Activated naive CD8-positive, alpha-beta T cell treated with anti-CD3 and anti-CD28 coated beads, Interleukin-2, amount 10 ng/mL, durations not matched to agents 7 days and 5 days (primary cell): ENCODE measurements at places on chromosomes 12 and 14.
A peak's percentile ranks its signal among the peaks of the same experiment; 100 is the strongest.

- DNase-seq = no peak
Measured at GRCh38 chr12:97482143-97482693, 19.6 kb downstream of the RMST start.

DNA sequence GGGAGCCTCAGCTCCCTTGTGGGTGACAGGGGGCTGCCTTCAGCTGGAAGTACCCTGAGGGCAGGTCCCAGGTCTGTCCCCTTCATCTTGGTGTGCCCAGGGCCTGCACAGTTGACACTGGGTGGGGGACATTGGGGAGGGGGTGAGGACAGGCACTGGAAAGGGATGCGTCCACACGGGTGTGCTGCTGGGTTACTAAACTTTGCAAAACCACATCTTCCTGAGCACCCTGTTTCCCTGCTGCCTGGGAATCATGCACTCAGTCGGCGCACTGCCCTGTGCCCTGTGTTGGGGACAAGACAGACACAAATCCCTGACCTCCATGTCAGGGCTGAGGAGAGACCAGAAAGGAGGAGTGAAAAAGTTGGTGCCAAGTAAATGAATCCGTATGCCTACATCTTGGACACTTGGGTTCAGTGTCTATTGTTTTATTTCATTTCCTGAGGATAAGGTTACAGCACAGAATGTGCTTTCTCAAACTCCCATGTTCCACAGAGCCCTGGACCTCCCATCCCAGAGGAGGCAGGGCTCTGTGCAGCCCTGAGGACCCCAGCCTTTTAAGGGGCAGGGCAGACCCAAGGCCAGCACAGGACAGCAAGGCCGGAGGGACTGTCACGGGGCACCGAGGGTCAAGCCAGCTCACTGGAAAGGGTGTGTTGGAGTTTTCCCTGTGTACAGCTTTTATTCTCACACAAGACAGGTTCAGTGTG lies 2.9 kb upstream of the SLC25A29 start:
- DNase-seq = no peak

DNA sequence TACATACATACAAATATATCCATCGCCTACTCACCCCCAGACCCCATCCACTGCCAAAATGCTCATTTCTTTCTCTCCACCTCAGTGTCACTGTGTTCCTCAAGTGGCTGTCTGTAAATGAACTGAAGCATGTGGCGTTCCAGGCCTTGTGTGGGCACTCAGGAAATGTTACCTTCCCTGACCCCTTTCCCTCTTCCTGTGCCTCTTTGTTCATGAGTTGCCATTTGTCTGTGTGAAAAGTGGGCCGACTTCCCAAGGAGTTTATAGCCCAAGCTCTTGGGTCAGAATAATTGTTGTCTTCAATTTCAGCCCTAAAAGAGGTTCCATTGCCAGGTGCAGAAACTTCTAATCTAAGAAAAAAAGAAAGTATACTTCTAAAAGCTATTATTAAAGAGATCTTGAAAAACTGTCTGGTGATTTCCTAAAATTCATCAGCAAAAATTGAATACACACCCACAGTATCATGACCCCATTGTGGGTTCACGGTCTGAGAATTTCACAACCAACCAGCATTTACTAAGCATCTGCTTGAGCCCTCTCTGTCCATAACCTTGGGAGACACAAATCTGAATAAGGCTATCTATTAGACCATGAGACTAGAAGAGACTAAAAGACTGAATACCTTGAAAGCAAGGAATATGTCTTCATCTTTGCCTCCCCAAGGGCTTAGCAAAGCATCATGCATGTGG lies 201.4 kb upstream of the EEA1 start:
- DNase-seq = no peak

- DNase-seq = no peak
Measured at GRCh38 chr12:78177298-78177697, 346.6 kb downstream of the NAV3 start.

GRCh38 chr12:120072472-120073249 lies 43.9 kb downstream of the RAB35 start:
- DNase-seq = no peak

- no peak for DNase-seq
Measured at GRCh38 chr12:96445691-96446583, 43.4 kb upstream of the CFAP54 start.

DNA sequence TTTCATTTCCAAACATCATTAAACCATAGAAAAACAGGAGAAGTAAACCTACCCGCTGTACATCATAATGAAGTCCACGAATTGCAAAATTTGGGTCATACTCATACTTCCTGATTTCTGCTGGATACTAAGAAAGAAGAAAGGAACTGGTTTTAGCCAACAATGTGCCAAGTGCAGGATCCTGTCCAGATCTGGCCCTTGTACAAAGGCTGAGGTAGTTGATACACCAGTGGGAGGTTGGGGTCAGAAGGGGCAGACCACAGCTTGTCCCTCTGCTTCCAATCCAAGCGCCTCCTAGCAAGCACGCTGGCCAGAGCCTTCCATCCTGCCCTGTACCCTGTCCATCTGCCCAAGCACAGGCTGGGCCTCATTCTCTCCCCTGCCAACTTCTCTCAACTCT lies 34.2 kb downstream of the NT5DC3 start:
- DNase-seq = no peak

DNA sequence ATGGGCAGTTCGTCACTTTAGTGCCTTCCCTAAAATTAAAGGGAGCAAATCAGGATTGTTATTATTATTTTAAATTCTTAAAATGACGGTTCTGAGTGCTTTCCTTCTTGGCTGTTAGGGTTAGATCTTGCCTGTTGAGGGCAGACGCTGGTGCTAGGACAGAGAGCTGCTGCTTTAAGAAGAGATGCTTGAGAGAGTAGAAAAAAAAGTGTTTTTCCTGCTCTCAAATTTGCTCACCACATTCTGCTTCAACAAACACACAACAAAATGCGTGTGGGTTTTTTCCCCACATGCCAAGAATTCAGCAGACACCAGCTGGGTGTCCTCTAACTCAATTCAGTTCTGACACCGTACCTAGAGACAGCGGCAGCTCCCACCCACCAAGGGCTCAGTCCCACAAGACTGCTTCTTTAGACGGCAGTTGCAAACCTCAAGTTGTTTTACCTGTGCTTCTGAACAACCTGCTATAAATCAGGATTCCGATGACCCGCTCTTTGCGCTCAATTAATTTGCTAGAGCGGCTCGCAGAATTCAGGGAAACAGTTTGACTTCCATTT lies 75.8 kb upstream of the RIN3 start:
- no peak for DNase-seq

GRCh38 chr14:53954551-53955228 lies 1.9 kb downstream of the BMP4 start:
- peak; percentile 41 for DNase-seq

DNA sequence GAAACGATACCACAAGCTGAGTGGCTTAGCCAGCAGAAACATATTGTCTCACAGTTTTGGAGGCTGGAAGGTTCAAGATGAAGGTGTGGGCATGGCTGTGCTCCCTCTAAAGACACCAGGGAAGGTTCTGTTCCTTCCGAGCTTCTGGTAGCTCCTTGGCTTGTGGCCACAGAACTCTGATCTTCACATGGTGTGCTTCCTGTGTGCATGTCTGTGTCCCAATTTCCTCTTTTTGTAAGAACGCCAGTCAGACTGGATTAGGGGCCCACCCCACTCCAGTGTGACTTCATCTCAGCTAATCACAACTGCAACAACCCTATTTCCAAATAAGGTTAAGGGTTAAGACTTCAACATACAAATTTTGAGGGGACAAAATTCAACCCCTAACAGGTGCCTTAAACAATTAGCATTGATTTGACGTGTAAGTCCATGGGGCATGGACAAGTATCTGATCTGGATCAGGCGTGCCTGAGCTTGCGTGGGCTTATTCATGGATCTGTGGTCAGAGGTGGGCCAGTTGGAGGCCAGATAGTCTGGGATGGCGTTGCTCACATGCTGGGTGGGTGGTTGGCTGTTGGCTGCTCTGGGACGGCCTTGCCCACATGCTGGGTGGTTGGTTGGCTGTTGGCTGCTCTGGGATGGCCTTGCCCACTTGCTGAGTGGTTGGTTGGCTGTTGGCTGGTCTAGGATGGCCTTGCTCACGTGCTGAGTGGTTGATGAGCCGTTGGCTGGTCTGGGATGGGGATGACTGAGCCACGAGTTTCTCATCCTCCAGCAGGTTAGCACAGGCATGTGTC lies 88.5 kb downstream of the LGMN start:
- no peak for DNase-seq

DNA sequence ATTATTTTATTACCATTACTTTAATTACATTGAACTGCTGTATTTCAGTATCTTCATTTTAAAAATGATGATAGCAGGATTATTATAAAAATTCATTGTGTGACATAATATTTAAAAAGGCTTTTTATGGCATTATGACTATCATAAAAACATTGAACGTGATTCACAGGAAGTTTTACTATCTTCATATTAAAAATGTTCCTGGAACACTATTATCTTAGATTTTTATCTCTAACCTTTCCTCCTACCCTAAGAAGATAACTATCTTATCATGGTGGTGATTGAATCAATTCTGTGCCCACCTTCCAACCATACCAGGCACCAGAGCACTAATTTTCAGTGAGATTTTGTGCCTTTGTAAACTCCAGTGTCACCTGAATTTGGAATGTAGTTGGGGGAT lies 16.2 kb downstream of the LRRC9 start:
- no peak for DNase-seq

DNA sequence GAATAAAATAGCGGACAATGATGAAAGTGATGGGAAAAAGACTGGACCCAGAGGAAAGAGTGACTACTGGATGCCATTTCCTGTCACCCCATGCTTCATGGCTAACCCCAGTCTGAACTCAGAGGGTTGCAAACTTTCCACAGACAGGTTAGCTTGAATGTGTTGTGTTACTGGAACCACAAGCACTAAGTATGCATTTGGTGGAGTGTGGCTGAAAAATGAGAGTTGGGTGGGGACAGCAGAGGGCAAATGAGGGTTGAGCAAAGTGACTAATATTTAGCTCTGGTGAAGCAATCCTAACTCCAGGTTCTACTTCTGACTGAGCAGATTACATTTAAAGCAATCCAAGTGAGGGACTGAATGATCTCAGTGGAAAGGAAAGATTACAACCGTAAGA lies 1.6 kb downstream of the SLC16A7 start:
- DNase-seq = peak; percentile 41

DNA sequence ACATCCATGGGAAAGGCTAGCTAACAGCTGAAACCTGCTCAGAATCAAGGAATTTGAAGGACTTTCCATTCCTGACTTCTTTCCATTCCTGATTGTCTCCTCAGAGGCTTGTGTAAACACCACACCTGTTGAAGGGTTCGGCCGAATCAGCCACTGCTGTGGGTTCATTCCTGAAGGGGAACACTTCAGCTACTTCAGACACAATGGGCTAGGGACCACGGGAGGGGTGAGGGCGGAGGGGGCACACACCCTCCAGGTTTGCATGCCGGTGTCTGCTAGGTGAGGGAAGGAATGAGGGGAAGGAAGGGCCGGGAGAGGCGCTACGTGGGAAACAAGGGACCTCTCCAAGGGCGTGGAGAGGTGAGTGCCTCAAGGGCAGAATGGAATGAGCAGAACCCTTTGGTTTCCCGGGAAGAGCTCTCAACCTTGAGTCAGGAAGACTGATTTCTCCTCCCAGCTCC lies 1.3 kb downstream of the GPRC5A start:
- no peak for DNase-seq

- no peak for DNase-seq
Measured at GRCh38 chr14:76413106-76413961, 37.4 kb downstream of the ESRRB start.

DNA sequence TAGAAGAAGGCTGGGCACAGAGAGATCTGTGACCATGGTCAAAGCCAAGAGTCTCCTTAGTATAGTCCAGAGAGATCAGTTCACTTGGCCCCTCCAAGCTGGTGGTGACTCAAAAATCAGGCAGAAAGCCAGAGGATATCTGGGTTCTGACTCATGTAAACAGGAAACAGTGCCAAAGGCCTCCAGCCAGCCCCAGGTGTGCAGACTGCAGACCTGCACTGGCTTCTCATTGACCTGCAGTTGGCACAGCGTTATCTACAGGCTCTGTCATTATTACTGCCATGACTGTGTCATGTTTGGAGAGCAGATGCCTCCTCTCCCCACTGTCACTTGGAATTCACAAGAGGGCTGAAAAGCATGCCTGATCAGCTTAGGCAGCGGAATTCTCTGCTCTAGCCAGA lies 295.7 kb upstream of the PRKD1 start:
- no peak for DNase-seq

- no peak for DNase-seq
Measured at GRCh38 chr12:2294651-2295475, 242.1 kb downstream of the CACNA1C start.

DNA sequence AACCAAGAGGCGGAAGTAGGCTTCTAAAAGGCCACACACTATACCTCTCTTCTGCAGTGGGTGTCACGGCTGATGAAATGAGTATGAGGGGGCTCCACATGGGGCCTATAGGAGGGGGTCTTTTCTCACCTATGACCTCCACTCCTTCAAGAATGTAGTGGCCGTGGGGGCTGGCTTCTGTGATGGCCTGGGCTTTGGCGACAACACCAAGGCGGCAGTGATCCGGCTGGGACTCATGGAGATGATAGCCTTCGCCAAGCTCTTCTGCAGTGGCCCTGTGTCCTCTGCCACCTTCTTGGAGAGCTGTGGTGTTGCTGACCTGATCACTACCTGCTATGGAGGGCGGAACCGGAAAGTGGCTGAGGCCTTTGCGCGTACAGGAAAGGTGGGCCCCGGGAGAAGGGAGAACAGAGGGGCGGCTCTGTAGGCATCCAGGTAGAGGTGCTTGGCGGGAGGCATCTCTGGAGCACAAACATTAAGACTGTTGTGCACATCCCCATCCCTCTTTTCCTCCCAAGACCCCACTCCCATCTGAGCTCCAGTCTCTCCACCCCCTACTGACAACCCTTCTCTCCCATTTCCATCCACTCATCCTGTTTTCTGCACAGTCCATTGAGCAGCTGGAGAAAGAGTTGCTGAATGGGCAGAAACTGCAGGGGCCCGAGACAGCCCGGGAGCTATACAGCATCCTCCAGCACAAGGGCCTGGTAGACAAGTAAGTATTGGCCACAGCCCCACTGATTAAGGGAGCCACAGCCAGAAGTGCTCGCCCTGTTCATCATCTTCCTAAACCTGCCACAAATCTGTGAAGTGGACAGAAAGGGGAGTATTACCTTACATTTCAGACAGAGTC lies 3.8 kb downstream of the GPD1 start:
- no peak for DNase-seq

- no peak for DNase-seq
Measured at GRCh38 chr12:4036671-4037271, 163.6 kb upstream of the PARP11 start.

DNA sequence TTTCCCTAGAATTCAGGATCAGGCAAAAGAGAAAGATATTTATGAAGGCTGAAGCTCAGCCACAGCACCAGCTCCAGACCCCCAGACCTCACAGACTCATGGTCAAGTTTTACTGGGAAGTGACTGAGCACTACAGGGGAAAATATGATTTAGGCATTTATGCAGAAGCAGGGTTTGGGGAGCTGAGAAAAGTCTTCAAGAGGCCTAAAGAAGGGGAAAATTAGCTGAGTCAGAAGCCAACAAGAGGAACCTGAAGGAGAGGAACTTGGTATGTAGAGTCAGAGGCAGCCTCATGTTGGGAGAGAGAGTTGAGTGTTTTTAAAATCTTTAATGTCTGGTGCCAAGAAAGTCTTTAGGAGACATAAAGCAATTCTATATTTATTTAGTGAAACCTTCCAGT lies 63.0 kb downstream of the FOS start:
- no peak for DNase-seq

- no peak for DNase-seq
Measured at GRCh38 chr12:55745361-55746173, 2.6 kb downstream of the GDF11 start.

GRCh38 chr12:66662729-66663128 lies 16.1 kb downstream of the GRIP1 start:
- DNase-seq = no peak
